ENCODE measurements at places on chromosomes 3 and 15.

DNA sequence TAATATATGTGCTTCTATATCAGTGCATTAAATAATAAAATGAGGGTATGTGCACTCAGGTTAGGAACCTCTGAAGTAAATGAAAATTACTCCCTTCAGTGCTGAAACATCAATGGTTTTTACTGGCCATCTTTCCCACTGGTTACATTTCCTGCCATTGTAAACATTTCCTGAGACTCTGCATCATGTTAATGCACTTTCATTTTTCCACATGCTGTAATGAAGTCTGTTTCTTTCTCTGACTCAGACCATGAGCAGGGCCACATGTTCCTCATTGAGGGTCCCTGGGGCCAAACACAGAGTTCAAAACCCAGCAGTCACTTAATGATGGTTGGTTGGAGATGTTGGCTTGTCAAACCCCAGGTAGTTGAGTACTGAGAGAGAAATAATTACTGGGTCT is 15.3 kb downstream of the FAM3D start:
- no peak for DNase-seq

- no peak for DNase-seq
Observed at GRCh38 chr15:80121546-80121945, 31.3 kb upstream of the FAH start.

DNA sequence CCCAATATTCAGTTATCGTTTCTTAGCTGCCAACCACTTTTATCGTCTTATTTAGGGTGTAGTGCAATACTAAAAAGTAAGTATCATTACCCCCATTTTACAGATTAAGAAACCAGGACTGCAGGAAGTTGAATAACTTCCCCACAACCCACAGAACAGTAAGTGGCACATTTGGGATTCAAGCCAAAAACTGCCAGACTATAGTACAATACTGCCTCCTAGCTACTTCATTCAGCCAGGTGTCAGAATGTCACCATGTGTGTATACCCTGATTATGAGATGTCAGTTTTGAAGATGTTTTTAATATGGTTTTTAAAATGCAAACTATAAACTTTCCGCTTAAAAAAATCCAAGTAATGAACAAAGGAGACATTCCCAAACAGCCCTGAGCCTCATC is 74.2 kb upstream of the PROK2 start:
- DNase-seq: peak; percentile 60

DNA sequence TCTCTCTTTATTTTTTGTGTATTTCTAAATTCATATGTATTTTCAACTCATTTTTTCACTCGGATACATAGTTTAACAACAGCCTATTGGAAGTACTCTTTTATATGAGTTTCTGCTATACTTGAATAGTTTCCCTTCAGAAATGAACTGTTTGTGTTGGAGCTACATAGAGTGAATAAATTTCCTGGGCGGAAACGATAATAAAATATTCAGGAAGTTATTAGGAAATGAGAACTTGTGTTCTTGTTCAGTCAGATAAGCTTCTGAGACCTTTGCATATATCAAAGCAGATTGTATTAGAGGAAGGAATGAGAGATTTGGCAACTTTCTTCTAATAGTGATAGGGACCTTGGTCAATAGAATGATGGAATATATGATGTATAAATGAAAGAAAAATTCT is 27.3 kb downstream of the NEO1 start:
- DNase-seq: no peak

- peak; percentile 93 for DNase-seq
Observed at GRCh38 chr3:30347679-30348216, 258.7 kb upstream of the TGFBR2 start.

DNA sequence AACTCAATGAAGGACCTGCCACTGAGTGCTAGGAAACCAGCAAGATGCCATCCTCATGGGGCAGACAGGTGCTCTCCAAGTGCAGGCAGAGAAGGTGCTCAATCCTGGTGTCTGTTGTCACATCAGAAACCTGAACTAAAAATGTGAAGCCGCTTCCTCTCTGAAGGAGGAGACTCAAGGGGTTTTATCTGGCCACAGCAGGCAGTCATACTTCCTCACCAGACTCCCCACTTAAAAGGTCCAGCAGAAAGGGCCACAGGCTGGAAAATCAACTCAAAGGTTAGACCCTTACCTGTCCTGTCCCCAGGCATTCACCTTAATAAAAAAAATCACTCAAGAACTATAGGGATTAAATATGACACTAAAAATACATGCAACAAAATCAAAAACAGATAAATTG is 4.8 kb downstream of the CCDC12 start:
- DNase-seq: no peak

DNA sequence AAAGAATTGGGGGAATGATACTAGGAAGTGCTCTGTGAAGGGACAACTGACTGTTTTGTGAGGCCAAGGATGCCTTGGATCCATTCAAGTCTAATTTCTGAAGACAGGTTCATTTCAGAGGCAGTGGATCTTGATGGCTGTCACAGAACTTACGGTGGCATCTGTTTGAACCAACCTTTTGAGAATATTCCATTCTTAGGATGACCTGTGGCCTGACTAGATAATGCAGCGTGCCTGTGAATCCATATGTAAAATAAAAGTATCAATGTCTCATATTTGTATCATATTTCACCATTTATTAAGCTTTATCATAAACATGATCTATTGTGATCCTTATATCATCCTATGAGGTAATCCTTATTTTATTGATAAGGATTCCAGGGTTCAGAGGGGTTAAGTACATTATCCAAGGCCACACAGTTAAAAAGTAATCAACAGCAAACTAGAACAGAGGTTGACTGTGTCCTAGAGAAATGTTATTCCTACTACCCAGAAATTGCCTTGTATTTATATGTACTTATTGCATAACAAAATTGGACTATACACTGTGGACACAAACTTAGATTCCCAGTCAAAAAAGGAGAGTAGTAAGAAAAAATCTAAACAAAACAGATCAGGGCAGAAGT is 34.3 kb downstream of the IL1RAP start:
- no peak for DNase-seq

DNA sequence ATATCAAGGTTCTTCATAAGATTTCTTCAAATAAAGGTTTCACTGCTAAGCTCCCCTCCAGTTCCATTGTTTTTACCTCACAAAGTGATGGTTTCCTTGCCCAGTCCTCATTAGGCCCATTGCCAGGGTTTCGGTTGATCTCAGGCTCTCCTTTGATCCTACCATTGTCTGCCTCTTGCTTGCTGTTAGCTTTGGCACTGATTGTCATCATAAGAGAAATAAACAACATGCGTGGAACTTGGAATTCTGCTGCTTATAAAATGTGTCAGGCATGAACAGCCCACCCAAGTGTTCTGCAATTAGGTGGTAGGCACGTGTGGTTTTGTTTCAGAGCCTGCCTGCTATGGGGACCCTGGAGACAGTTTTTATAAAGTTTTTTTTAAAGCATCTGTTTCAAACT is 107.6 kb upstream of the BFSP2 start:
- DNase-seq: no peak

- DNase-seq: no peak
Observed at GRCh38 chr3:195001961-195002861, 268.7 kb downstream of the XXYLT1 start.

GRCh38 chr3:13655061-13655913 is 106.4 kb downstream of the FBLN2 start:
- DNase-seq: no peak

- no peak for DNase-seq
Observed at GRCh38 chr3:188151438-188151837, 2.5 kb upstream of the LPP start.

GRCh38 chr3:49924683-49925082 is 4.9 kb downstream of the MON1A start:
- no peak for DNase-seq

GRCh38 chr3:188139466-188139865 is 14.5 kb upstream of the LPP start:
- DNase-seq: no peak

DNA sequence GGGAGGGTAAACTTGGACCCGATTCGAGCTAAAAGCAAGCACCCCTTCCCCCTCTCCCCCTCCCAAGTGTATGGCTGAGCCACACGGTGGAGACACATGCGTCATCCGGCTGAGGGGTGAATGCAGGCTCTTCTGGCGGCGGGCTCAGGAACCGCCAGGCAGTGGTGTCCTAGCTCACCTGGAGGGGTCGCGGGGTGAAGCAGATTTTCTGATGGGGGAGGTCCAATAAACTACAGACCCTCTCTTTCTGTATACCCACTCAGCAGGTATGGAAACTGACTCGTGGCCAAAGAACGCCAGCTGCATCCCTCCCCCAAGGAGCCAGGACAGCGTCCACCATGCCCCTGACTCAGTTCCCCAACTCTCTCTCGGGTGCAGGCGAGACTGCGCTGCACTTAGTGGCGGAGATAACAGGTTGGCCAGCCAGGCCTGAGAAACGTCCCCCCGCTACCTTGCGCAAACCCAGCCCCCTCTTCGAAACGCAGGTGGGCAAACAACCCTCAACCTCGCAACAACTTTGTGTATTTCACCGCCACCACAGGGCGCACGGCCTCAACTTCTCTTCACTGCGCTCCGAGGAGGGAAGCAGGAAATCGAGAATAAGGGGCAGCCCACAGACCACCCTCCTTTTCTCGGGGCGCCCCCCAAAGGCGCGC is 1.3 kb downstream of the MAGI1 start:
- DNase-seq: no peak

- DNase-seq: no peak
Observed at GRCh38 chr3:72105306-72105705, 320.4 kb upstream of the PROK2 start.

GRCh38 chr15:98668566-98669308 is 20.4 kb downstream of the IGF1R start:
- no peak for DNase-seq

GRCh38 chr3:21509731-21510470 is 241.1 kb downstream of the ZNF385D start:
- no peak for DNase-seq

GRCh38 chr3:41044523-41044922 is 154.8 kb upstream of the CTNNB1 start:
- no peak for DNase-seq

GRCh38 chr15:27061739-27062138 is 90.8 kb downstream of the GABRG3 start:
- DNase-seq: no peak

GRCh38 chr3:29240248-29240647 is 40.6 kb upstream of the RBMS3 start:
- DNase-seq: no peak

DNA sequence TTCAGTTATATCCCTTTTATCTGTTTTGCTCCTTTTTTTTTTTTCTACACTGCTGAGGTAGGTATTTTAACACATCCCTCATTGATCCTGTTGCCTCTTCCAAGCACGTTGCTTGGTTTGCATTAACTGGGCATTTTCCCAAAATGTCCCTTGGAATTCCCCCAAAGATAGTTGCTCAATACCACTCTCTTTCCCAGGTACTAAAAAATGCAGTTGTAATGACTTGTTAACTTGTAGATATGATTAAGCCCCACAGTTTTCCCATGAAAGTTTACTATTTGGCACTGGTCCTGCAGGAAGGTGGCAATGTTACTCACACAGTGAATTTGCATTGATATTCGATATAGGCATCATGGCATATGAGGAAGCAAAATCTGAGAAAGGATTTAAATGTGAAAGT is 67.1 kb downstream of the GRM7 start:
- DNase-seq: no peak

DNA sequence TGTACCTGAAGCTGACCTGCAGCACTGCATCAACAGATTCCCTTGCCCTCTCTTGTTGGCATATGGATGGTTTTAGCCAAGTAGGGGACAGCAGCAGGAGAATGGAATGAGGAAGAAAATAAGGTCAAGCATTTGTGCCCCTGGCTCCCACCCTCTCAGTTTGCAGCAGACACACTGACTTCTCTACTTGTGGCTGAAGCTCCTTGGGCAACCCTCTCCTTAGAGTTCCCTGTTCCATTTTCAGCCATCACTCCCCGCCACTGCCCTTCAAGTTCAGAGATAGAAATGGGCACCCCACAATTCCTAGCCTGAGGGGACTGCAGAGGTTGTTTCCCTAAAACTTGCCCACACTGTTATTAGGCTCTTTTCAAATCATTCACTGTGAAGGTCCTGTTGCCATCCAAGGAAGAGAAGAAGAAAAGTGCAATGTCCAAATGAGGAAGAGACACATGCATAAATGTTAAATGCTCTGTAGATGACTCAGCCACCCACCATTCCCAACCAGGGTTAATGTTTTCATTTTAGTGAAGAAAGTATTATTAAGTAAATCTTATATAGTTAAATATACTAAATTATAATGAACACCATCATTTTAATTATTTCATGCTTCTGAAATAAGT is 295.9 kb upstream of the UBE2E2 start:
- no peak for DNase-seq

DNA sequence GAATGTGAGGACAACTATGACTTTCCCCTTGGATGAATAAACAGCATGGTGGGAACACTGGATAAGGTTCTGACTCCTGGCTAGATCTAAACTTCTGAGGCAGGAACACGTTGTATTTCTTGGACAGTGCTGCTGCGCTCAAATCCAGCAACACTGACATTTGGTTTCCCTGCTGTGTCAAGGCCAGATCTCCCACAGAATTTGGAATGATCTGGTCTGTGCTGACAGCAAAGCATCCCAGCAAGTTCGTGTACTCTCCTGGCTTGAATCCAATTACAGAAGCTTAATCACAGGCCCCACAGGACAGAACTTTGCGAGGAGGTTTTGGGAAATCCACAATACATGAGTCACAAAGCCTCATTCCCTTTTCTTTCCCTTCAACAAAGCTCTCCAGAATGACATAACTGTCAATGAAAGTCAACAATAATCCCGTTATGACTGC is 92.5 kb downstream of the ADAMTS9 start:
- no peak for DNase-seq

GRCh38 chr3:53162672-53163443 is 1.8 kb downstream of the PRKCD start:
- peak; percentile 7 for DNase-seq

DNA sequence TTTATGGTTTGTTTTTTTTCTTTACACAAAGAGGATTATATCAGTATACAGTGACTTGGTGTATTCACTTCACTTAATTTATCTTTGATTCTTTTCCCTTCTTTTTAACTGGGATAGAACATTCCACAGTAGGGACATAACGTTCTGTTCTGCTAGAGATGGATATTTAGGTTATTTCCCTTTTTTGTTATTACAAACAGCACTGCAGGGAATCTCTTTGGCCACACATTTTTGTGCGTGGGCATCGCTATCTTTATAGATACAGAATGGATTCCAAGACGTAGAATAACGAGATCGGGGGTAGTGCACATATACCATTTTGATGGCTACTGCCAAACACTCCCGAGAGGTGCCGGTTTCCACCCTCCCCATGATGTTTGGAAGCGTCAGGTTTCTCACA is 44.8 kb downstream of the PXYLP1 start:
- DNase-seq: no peak
